NCI-H1092 treated with DMSO at 0.1 percent for 48 hours (cell line): ENCODE measurements at places on chromosomes 16 and 17.

- DNase-seq = no peak
These were observed 4.5 kb downstream of the ARHGDIA start for GRCh38 chr17:81866440-81867169.

- no peak for DNase-seq
These were observed 4.3 kb downstream of the TBCD start for GRCh38 chr17:82756166-82756565.

GRCh38 chr17:15381707-15382106, 40.3 kb upstream of the TEKT3 start:
- no peak for DNase-seq

DNA sequence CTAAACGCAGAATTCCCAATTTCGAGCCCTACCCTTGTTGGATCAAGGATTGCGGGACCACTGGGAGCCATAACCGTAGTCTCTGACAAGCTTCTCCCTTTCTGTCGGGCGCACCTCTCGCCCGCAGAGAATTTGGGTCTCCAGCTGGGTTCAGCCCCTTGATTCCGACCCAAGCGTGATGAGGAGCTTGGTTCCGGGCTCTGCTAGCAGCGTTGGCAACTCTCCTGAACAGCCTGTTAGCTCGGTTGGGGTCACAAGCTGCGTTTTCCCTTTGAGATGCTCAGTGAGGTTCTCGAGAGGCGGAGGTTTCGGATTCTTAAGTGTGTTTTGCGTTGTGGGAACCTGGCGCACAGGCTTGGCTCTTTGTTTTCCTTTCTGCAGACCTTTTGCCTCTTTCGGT, 655 bp downstream of the ATXN1L start:
- DNase-seq = no peak

GRCh38 chr16:86951831-86952598, 365.2 kb downstream of the C16orf95 start:
- no peak for DNase-seq

DNA sequence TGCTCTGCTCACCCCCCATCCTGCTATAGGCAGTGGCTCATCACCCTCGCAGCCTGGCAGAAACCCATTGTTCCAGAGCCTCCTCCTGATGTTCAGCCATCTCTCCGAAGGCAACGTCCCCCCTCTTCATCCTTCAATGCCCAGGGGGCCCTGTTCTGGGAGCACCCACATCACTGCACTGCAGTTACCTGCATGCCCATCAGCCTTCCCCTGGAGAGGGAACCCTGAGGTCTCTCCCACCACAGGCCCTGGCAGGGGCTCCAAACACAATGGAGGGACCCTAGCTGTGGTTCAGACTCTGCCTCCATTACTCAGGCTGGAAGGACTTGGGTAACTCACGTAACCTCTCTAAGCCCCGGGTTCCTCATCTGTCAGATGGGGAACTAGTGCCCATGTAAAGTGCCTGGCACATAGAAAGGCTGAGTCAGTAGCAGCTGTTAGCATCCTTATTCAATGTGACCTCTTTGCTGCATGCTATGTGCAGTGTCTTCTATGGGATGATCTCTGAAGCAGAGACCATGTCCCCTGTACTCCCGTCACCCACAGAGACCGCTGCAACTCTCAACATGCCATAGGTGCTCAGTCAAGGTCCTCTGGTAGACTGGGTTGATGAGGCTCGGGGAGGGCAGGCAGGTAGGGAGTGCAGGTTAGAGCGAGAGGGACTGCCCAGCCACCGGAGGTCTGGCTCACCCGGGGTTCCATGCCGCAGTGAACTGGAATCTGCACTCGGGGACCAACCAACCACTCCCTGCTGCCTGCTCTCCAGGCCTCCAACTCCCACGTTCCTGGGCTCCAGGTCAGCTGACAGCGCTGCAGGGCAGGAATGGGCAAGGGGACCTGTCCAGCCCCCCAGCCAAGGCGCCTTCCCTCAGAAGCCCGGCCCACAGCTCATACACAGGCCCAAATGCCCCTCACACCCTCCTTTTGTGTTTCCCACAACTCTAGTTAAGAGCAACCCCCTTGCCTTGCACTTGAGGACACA, 233.2 kb downstream of the ZNF423 start:
- DNase-seq = no peak

GRCh38 chr17:62163847-62164246, 98.8 kb upstream of the MED13 start:
- DNase-seq = no peak

GRCh38 chr16:50550035-50550434, 1.8 kb downstream of the NKD1 start:
- no peak for DNase-seq

DNA sequence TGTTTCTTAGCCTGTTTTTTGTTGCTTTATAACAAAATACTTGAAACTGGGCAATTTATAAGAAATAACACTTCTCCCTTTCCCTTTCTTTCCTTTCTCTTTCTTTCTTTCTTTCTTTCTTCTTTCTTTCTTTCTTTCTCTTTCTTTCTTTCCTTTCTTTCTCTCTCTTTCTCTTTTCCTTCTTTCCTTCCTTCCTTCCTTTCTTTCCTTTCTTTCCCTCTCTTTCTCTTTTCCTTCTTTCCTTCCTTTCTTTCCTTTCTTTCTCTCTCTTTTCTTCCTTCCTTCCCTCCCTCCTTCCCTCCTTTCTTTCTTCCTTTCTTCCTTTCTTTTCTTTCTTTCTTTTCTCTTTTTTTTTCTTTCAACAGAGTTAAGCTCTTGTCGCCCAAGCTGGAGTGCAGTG, 27.8 kb downstream of the FAM20A start:
- no peak for DNase-seq

DNA sequence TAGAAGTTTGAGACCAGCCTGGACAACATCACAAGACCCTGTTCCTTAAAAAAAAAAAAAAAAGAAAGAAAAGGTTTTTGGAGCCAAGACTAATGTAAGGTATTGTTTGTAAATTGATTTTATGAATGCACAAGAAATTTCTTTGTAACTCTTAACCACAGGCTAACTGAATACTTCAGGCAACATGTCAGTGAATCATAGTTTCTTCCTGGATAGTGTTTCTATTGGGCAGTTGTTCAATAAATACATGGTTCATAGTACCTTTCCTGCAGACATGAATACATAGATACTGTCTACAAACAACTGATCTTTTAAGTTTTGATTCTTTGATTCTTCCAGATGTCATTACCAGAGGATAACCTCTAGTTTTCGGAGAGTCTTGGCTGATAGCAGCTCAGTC, 11.6 kb downstream of the DDX42 start:
- no peak for DNase-seq

GRCh38 chr17:4998027-4998731, 429 bp downstream of the KIF1C start:
- no peak for DNase-seq
